ENCODE measurements at places on chromosomes 6 and 20.

DNA sequence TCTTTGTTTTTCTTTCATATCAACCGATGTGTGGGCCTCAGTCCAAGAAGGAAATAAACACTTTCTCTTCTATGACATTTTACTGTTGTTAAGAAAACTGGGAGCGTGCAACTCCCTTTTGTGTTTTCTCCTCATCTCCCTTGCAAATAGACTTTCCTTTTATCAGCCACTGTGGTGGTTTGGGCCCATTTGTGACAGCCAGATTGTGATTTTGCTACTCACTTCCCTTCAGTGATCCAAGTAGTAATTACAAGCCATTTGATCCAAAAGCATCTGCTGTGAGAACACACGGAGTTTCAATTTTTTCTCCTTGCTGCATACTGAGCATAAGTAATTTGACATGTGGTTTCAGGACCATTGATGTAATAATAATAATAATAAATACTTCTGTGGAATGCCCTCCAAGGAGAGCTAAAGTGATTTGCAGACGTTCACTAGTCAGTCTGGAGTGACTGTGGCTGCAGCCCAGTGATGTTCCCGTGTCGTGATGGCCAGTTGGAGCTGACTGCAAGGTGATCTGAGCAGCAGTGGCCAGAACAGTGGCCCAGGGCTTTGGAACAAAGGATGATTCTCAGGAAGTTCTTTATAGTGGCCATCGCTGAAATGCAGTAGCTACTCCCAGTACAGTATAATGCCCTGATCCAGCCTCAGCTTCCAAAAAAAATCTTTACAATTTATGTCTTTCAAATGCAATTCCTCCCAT is 91.9 kb upstream of the CLDN20 start:
- DNase-seq, result no peak

- no peak for DNase-seq
These were observed 17.6 kb upstream of the SNAI1 start for GRCh38 chr20:49964964-49965780.

- DNase-seq, result no peak
These were observed 191.2 kb upstream of the PDE10A start for GRCh38 chr6:165854061-165854862.

- peak; percentile 3 for DNase-seq
These were observed 52.5 kb downstream of the ALDH5A1 start for GRCh38 chr6:24547243-24547642.

DNA sequence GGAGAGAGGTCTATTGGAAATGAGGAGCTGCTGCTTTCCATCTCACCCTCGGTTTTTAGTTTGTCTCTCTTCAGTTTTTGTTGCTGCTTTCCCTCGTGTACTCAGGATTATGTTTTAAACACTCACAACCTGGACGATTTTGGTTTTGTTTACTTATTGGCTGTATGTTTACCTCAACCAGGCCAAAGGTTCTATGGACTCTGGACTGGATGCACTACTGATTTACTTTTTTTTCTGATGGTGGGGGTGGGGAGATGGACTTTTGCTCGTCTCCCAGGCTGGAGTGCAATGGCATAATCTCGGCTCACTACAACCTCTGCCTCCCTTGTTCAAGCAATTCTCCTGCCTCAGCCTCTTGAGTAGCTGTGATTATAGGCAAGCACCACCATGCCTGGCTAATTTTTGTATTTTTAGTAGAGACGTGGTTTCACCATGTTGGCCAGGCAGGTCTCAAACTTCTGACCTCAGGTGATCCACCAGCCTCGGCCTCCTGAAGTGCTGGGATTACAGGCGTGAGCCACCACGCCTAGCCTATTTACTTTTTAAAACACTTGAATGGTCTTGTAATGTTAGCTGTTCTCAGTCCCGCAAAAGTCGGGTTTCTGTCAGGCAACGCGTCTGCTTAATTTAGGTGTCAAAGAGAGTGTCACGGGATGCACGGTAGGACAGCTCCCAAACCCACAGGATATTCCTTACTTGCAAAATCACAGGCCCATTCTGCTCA is 148.2 kb upstream of the RIPOR2 start:
- no peak for DNase-seq

DNA sequence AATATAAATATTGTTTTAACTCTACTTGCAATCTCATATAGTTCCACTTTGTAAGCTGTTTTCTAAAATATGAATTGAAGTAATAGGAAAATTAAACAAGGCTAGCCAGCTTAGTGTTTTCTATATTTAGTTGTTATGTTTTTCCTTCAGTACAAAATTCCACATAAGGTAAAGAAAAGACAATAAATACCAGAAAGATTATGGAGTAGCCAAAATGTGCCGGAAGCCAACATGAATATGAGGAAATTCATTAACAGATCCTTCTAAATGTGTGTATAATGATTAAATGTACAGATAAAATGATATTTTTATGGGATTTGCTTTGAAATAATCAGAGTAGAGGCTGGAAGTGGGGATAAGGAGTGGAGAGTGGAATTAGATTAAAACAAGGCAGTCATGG is 52.5 kb upstream of the COL21A1 start:
- DNase-seq, result no peak

- no peak for DNase-seq
These were observed 1113.8 kb upstream of the FLRT3 start for GRCh38 chr20:15451241-15451640.
